B cell (primary cell): ENCODE measurements at places on chromosomes 1 and 21.

GRCh38 chr1:21216835-21217811, 40.4 kb upstream of the EIF4G3 start:
- no peak overlapping the region for H3K4me3 ChIP-seq
- no peaks in the 10 kb centered on the region for H3K27me3 ChIP-seq
- peaks cover 2% of the 10 kb centered on the region for H3K36me3 ChIP-seq

DNA sequence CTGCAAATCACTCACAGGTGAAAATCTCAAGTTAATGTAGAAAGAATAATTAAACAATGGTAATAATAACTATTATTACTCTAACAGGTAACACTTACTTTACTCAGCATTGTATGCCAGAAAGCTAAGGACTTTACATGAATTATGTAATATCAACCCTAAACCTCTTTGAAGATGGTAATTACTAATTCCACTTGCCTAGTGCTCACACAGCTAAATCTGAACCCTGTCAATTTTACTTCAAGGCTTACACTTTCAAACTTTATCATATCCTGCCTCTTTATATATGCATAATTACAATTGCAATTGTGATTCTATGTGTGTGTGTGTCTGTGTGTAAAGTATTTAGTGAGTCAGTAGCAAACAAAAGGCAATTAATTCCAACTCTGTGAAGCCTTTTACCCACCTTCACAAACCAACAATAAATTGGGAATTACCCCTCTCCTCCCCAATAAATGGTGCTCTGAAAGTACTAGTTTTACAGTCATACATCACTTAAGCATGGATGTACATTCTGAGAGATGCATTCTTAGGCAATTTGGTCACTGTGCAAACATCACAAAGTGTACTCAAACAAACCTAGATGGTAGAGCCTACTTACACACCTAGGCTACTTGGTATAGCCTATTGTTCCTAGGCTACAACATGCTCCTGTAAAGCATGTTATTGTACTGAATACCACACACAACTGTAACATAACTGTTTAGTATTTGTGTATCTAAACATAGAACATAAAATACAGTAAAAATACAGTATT, 5.9 kb downstream of the ZNF644 start:
- no peaks in the 10 kb centered on the region for H3K36me3 ChIP-seq
- H3K27me3 ChIP-seq = no peaks in the 10 kb centered on the region
- H3K4me1 ChIP-seq = peaks cover 43% of the 10 kb centered on the region
- DNase-seq = no peak
- peak overlapping the region; percentile 47 for H3K27ac ChIP-seq

DNA sequence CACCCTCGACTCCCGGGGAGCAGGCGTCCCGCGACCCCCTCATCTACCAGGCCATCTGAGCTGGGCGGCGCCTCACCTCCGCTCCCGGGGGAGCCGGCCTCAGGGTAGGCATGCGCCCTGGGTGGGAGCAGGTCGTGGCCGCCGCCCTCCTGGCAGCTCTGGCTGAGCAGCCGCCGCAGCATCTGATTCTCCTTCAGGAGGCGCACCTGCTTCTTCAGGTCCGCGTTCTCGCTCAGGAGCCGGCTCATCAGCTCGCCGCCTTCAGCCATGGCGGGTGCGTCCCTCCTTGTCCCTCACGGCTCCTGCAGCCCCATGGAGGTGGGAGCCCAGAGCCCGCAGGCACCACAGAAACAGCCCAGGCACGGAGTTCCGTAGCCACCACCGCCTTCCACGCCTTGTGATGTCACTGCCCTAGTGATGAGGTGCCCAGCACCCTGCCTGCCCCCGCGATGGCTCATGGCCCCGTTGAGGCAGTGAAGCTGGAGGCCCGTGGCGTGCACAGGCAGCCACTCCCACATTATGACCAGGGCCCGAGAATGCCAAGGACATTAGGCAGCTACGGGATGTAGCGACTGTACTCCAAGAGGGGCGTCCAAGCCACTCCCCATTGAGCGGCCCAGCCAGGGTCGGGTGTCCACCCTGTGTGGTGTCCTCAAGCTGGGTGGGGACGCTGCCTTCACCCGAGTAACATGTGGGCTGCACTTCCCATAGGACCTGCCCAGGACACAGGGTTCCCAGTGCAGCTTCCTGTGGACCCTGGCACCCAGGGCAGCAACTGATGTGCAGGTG, 1.5 kb downstream of the SPATC1L start:
- no peak overlapping the region for H3K4me3 ChIP-seq
- H3K27me3 ChIP-seq = no peaks in the 10 kb centered on the region
- H3K27ac ChIP-seq = no peak overlapping the region

- H3K27ac ChIP-seq = no peak overlapping the region
- H3K36me3 ChIP-seq = no peaks in the 10 kb centered on the region
- no peak overlapping the region for H3K4me3 ChIP-seq
- no peaks in the 10 kb centered on the region for H3K4me1 ChIP-seq
- no peaks in the 10 kb centered on the region for H3K27me3 ChIP-seq
Measured at GRCh38 chr1:158809862-158810261, 21.3 kb upstream of the MNDA start.

- H3K36me3 ChIP-seq = peaks cover 3% of the 10 kb centered on the region
- H3K4me3 ChIP-seq = no peak overlapping the region
- H3K27ac ChIP-seq = no peak overlapping the region
- DNase-seq = peak; percentile 77
- H3K27me3 ChIP-seq = no peaks in the 10 kb centered on the region
Measured at GRCh38 chr1:24932284-24932683, 2.2 kb upstream of the RUNX3 start.

GRCh38 chr1:245549996-245550719, 395.4 kb downstream of the KIF26B start:
- H3K27ac ChIP-seq = no peak overlapping the region
- H3K27me3 ChIP-seq = no peaks in the 10 kb centered on the region
- DNase-seq = no peak
- no peaks in the 10 kb centered on the region for H3K4me1 ChIP-seq
- H3K36me3 ChIP-seq = no peaks in the 10 kb centered on the region

GRCh38 chr1:5793516-5793915, 198.7 kb downstream of the NPHP4 start:
- DNase-seq = no peak
- H3K36me3 ChIP-seq = no peaks in the 10 kb centered on the region
- H3K4me1 ChIP-seq = no peaks in the 10 kb centered on the region
- H3K27ac ChIP-seq = no peak overlapping the region
- no peaks in the 10 kb centered on the region for H3K27me3 ChIP-seq

DNA sequence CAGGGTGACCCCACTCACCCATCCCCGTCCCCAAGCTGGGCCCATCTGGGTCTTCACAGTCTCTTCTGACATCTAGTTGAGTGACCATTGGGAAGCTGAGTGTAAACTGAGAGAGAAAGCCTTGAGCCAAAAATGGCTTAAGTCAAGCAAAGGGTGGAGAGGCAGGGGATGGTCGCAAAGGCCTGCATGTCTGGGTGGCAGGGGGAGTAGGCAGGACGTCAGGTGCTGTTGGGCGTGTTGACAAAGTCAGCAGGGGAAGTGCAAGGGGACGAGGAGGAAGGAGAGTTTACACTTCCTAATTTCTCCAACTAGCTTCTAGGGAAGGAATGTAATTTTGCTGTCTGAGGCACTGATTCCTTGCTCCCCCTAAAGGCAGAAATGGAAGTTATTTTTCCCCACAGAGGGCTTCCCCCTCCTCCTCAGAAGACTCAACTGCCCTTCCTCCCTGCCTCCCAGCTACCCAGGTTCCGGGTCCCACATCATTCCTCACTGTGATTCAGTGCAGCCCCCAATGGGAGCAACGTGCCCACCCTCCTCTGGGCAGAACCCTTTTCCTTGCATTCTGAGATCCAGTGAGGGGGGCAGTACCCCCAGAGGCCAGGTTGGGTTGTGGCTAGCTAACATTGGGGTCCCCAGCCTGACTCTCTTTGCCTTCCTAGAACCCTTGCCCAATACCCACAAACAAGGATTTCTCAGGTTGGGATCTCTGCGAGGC, 1.2 kb upstream of the ADORA1 start:
- no peak for DNase-seq
- H3K36me3 ChIP-seq = no peaks in the 10 kb centered on the region

GRCh38 chr1:45499415-45499769, 481 bp downstream of the CCDC163 start:
- peaks cover 9% of the 10 kb centered on the region for H3K36me3 ChIP-seq
- H3K4me1 ChIP-seq = peaks cover 22% of the 10 kb centered on the region
- peak overlapping the region; percentile 67 for H3K27ac ChIP-seq
- H3K4me3 ChIP-seq = peak overlapping the region; percentile 70

- H3K27me3 ChIP-seq = no peaks in the 10 kb centered on the region
- H3K4me1 ChIP-seq = peaks cover 21% of the 10 kb centered on the region
- no peaks in the 10 kb centered on the region for H3K36me3 ChIP-seq
- no peak overlapping the region for H3K4me3 ChIP-seq
- H3K27ac ChIP-seq = no peak overlapping the region
- no peak for DNase-seq
Measured at GRCh38 chr1:151444783-151445177, 14.5 kb downstream of the POGZ start.

GRCh38 chr1:155890251-155890650, 20.9 kb downstream of the RIT1 start:
- H3K27me3 ChIP-seq = no peaks in the 10 kb centered on the region
- H3K36me3 ChIP-seq = no peaks in the 10 kb centered on the region
- H3K27ac ChIP-seq = no peak overlapping the region
- DNase-seq = no peak
- H3K4me1 ChIP-seq = no peaks in the 10 kb centered on the region
- no peak overlapping the region for H3K4me3 ChIP-seq

DNA sequence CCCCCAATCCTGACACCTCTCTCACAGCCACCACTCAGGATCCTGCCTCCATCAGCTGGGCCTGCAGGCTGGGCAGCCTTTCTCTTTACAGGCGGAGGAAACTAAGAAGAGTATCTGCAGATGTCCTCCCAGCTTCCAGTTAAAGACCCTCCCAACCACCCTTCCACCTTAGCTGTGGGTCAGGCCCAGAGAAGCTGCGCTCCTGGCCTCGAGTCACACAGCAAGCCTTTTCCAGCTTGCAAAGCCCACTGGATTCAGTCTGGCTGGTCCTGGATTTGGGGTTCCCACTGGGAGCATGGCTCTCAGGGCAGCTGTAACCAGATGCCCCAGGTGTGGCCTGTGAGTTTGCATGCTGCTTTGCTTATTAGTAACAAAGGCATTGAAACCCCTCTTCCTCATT, 19.9 kb downstream of the KCNQ4 start:
- H3K36me3 ChIP-seq = no peaks in the 10 kb centered on the region
- H3K4me3 ChIP-seq = no peak overlapping the region
- peaks cover 35% of the 10 kb centered on the region for H3K4me1 ChIP-seq
- peak overlapping the region; percentile 39 for H3K27ac ChIP-seq

DNA sequence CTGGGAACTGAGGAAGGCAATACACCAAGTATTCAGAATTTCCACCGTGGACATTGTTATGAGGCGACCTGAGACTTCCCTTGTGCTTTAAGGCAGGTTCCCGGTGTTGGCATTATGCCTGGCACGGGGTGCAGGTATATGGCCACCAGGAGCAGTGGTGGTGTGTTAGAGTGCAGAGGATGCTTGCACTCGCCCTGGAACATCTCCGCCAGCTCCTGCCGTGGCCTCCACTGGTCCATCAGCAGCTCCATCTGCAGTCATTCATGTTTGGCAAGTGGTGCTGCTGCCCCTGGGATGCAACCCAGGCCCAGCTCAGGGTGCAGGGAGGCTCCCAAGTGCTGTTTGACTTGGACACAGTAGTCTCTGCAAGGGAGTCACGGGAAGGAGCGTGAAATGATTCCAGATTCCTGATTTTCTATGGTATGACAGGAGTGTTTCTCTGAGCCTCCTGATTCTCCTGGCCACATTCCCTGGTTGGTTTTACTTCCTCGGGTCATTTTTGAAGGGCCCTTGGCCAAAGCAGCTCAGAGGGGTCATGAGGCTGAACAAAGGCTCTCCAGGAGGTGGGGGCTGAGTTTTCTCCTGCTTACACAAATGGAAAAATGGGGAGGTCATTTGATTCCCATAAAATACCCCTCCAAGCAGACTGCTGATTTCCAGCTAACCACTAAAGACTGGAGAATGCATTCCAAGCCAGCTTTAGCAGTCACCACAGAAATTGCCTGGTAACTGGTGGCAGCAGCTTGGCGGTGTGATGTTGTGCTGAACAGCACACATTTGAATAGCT, 60.4 kb upstream of the PSEN2 start:
- no peak overlapping the region for H3K4me3 ChIP-seq
- no peaks in the 10 kb centered on the region for H3K4me1 ChIP-seq
- H3K27me3 ChIP-seq = no peaks in the 10 kb centered on the region

DNA sequence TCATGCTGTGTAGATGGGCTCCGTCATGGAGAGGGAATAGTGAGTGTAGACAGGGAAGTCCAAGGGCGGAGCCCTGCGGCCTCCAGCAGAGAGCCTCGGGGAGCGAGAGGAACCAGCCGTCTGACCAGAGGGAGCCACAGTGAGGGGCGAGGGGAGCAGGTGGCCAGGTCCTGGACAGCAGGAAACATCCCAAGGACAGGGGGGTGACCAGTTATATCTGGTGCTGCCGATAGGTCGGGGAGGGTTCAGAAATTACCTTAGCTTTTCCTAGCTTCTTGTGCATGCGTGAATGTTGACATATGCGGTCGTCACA, 46.5 kb downstream of the TRAPPC10 start:
- H3K27ac ChIP-seq = no peak overlapping the region
- no peak for DNase-seq
- no peak overlapping the region for H3K4me3 ChIP-seq
- no peaks in the 10 kb centered on the region for H3K27me3 ChIP-seq
- H3K4me1 ChIP-seq = no peaks in the 10 kb centered on the region

GRCh38 chr1:51491166-51491981, 27.7 kb downstream of the EPS15 start:
- H3K36me3 ChIP-seq = no peaks in the 10 kb centered on the region
- no peaks in the 10 kb centered on the region for H3K27me3 ChIP-seq
- no peak overlapping the region for H3K4me3 ChIP-seq
- peak; percentile 64 for DNase-seq
- peak overlapping the region; percentile 84 for H3K27ac ChIP-seq

DNA sequence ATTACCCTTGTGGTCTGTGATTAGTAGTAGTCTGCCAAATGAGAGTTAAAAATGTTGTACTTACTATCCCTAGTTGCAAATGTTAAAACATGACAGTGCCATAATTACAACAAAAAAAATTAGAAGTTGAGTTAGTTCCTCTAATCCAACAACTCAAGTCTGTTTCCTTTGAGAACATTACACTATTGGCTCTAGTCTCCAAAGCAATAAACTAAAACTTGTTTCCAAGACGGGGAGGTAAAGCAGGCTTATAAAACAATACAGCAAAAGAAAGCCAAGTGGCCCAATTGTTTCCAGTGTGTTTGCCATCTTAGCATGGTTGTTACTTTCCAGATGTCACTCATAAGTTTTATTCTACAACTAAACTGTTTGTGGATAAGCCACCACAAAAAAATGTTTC, 11.6 kb downstream of the KYAT3 start:
- no peak for DNase-seq
- peaks cover 3% of the 10 kb centered on the region for H3K36me3 ChIP-seq
- H3K4me1 ChIP-seq = peaks cover 17% of the 10 kb centered on the region
- H3K27ac ChIP-seq = no peak overlapping the region

- no peaks in the 10 kb centered on the region for H3K36me3 ChIP-seq
- peaks cover 22% of the 10 kb centered on the region for H3K27me3 ChIP-seq
- H3K4me1 ChIP-seq = peaks cover 37% of the 10 kb centered on the region
- H3K4me3 ChIP-seq = peak overlapping the region; percentile 43
Measured at GRCh38 chr1:17540255-17541001, 930 bp downstream of the ARHGEF10L start.
